ENCODE measurements at places on chromosomes 1 and 21.

DNA sequence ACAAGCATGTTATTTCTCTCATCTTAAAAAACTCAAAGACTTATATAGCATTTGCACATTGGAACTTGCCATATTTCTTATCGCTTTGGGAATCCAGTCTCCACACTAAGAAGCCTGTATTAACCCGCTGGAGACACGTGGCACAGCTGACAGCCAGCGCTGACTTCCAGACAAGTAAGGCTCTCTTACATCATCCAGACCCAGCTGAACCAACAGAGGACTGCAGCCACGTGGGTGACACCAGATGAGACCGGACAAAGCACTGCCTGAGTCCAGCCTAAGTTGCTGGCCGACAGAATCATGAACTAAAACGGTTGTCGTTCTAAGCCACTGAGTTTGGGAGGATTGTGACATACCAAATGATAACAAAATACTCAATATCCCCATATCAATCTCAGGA lies 6.3 kb upstream of the CD247 start:
- DNase-seq = no peak

DNA sequence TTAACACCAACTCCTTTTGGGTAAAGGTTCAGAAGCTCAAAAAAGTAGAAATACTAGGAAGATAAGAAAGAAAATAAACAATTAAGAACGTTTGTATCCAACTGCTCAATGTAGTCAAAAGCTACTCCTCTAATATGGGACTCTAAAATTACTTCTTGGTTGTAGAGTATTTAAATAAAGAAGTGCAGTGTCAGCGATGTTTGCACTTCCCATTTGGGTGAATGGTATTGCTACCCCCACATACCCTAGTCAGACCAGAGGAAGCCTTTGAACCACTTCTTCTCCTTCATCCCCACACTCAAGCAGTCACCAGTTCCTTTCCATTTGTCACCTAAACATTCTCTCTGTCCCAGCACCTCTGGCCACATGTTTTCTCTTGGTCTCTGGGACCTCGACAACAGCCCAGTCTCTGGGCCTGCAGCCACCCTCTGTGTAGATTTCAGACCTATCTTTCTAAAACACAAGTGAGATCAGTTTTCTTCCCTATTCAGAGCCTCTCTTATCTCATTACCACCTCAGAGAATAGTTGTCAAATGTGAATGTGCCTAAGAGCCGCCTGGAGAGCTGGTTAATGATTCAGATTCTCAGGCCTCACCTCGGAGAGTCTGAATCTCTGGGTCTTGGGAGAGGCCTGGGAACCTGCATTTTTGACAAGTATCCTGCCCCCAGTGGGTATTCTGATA lies 109.8 kb downstream of the OMA1 start:
- DNase-seq = no peak

- no peak for DNase-seq
These were observed 17.0 kb downstream of the RRP1B start for GRCh38 chr21:43676391-43676790.

DNA sequence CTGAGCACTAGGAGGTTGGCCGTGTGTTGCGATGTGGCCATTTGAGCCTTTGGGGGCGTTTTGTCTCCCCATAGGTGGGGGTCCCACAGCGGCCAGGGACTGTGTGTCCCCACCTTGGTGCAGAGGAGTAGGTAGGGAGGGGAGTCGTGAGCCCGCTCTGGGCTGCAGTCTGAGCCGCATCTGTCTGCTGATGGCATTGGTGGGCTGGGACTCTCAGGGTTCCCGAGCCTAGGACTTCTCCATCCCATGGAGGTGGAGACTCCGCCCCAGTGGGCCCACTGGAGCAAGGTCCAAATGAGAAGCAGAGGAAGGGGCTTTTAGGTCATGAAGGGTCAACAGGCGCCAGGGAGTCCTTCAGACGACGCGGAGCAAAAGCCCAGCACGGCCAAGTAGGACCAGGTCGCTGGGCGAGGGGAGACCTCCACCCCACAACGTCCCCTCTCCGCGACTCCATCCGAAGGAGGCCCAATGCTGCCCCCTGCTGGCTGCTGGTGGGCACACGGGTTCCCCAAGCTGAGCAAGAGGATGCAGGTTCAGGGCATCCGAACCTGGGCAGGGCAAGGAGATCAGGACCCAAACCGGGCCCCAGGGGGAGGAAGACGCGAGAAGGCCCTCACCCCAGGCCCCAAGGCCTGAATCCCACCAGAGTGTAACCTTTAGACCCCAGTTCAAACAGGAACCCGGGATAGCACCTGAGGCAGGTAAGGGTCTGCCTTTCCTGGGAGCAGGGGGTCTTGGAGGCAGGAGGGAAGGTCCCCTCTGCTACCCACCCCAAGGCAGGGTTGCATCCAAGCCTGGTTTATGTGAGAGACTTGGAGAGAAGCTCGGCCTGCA lies 14.9 kb downstream of the TTC34 start:
- no peak for DNase-seq

GRCh38 chr1:209567698-209568175 lies 15.8 kb upstream of the CAMK1G start:
- DNase-seq = no peak

GRCh38 chr1:20958430-20958829 lies 171.3 kb upstream of the HP1BP3 start:
- DNase-seq = no peak

DNA sequence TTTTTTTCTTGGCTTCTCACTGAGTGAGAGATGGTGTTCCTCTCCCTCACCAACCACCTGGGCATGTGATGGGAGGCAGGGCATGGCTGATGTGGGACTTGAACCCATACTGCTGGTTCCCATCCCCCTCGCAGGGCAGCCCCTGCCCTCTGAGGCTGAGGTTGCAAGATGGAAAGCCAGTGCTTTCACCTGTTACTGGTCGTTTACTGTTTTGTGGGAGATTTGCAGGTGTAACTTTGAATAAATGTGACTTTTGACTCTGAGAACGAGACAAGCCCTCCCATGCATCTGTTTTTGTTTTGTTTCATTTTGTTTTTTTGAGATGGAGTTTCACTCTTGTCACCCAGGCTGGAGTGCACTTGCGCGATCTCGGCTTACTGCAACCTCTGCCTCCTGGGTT lies 21.6 kb downstream of the C1orf167 start:
- DNase-seq = no peak

DNA sequence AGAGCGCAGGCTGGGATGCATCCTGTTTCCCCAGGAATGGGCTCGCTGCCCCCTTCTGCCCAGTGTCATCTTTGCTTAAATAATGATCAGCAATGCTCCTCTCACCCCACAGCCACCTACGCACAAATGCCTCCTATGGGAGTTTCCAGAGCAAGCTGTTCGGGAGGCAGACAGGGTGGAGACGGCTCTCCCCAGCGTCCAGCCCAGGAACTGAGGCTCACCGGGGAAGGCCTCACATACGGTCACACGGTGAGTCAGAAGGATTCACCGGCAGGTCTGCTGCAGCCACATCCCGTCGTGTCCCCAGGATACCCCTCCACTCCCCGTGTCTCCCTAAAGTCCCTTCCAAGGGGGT lies 40.3 kb upstream of the RUNX3 start:
- DNase-seq = peak; percentile 52

DNA sequence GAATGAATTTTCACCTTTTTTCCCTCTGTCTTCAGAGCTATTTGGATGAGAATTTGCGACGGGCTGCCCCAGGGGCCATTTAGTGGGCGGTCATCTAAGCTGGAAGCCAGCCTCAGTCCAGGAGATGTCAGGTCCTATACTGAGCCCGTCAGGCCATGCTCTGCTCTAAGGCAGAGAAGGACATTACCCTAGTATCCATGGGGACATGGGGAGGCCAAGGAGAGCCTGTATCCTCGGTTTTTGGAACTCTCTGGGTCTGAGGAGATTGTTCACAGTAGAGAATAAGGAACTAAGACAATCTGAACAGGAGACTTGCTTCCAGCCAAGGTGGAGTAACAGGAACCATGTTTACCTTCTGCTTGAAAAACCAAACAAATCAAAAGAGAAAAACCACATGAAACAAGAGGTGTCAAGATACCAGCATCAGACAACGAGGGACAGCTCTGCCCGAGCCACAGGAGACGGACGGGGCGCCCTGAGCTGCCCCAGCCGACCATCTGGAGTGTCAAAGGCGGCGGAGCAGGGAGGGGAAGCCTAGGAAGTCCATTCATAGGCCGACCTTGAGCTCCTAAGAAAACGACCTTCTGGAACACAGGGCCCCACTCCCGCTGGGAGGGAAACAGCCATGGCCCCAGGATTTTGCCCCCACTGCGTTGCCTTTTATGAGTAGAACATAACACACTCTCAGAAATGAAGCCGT lies 20.0 kb upstream of the ADARB1 start:
- no peak for DNase-seq

DNA sequence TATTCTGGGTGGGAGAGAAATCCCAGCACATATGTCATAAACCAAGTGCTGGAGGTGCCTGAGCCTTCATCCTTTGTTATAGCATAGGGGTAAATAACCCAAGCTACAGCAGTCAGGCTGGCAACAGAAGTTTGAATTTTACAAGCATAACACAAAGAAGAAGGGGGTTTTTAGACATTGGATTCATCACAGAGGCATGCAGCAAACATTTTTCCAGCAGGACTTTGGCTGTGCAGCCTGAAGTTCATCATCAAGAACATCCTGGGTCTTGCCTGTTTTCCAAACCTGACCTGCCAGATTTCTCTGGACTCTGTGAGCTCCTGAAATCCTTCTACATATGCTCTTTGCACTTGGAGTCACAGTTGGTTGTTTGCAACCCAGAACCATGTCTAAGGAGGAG lies 16.2 kb downstream of the PTGER3 start:
- DNase-seq = no peak

DNA sequence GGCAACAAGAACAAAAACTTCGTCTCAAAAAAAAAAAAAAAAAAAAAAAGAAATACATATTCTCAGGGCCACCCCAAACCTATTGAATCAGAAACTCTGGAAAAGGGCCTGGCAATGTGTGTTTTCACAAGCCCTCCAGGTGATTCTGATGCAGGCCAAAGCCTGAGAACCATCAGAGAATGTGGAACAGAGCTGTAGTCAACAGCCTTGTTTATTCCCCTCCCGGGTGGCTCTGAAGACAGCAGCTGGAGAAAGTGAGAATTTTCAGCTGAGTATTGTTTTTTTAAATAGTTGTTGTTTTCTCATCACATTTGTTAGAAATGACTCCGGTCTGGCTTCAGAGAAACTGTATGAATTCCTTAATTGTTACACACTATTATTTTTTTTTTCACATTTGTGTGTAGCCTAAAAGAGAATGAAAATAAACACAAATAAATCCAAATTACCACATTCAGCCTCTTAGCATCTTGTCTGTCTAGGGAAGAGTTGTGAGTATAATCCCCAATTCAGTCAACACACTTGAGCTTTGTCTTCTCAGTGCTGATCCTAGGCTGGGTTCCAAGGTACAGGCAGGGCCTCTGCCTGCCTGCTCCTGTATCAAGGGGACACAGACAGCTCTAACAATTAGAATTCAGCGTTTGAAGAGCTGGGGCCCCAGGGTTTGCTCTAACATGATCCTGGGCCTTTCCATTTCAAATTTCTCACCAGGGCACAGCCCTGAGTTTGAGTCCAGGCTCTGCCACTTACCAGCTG lies 6.6 kb upstream of the AZIN2 start:
- no peak for DNase-seq

DNA sequence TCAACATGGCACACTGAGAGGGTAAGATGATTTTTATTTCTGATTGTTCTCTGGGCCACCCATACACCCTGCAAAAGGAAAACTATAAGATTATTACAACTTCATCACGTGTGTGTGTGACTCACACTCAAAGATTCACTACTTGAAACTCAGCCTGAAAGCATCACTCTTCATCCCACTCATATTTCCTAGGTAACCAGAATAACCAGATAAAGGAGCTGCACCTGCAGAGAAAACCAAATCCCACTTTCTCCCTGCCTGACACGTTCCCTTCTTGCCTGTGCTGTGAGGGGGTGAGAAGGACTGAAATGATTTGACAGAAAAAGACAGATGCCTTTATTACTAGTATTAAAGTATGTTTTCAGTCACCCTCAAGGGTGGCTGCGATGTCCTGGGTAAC lies 131.6 kb downstream of the TGFBR3 start:
- no peak for DNase-seq

- DNase-seq = no peak
These were observed 55.6 kb upstream of the DAB1 start for GRCh38 chr1:57479471-57479870.

DNA sequence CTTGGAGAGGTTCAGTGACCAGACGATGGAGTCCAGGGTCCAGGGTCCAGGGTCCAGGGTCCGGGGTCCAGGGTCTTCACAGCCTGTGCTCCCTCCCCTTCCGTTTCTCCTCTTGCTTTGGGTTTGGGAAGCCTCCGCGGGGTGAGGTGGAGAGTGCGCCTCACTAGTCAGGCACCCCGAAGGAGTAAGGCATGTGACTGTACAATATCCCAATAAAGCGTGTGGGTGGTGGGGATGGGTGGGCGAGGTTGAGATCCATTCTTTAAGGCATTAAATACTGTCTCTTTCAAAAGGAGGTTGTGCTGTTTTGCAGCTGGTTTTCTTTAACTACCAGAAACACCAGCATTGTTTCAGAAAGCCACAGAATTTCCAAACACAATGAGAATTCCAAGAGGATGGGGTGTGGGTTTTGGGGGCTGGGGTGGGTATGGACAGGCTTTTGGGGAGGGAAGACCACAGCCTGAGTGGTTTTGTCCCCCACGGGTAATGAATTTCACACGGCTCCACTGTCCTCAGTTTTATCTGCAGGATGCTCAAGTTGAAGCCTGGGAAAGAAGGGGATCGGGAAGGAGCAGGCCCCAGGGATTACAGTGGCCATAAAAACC lies 65.7 kb downstream of the KIF26B start:
- DNase-seq = no peak

DNA sequence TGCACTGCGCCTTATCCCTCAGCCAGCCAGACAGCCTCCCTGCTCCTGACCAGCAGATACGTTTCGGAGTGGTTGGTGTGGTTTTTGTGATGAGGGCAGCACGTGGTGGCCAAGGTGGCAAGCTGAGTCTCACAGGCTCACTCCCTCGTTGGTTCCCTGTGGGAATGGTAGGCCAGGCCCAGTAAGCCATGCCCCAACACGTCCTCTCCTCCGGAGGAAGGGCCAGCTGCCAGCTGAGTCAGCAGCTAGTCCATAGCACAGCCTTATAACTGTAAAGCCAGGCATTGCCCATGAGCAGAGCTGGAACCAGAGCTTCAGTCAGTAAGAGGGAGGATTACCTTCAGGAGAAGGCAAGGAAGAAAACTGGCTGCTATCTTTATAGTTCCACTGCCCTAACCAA lies 29.5 kb downstream of the SZRD1 start:
- no peak for DNase-seq

- DNase-seq = no peak
These were observed 1.7 kb downstream of the SSX2IP start for GRCh38 chr1:84688463-84689061.

GRCh38 chr1:203142684-203143408 lies 15.3 kb downstream of the ADORA1 start:
- DNase-seq = no peak

DNA sequence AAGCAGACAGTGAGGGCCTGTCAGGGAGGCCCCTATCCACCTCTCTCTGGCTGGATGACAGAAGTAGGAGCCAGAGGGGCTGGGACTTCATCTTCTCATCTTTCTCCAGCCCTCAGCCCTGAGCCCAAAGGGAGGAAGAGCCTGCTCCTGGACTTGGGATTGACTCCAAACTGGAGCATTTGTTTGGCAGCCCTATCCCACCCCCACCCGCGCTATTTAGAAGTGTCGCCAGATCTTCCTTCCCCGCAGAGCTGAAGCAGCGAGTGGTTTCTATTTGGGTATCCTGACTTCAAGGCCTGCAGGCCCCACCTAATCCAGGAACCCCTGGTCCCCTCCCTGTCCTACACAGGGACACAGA lies 9.6 kb downstream of the NES start:
- no peak for DNase-seq

GRCh38 chr1:205669341-205670149 lies 10.8 kb downstream of the SLC45A3 start:
- no peak for DNase-seq

GRCh38 chr1:113663165-113663951 lies 95.9 kb downstream of the PHTF1 start:
- DNase-seq = no peak

Measured in 8988T (cell line).